ENCODE measurements at places on chromosomes 4 and X. TPM values are rescaled to one million over a fixed set of nuclear protein-coding genes. Genes with fewer than 3 reads are reported as not detected.

GRCh38 chrX:39253551-39253950 is 452.3 kb downstream of the MID1IP1 start:
- peak; percentile 41 for DNase-seq

- no peak for DNase-seq
Measured at GRCh38 chrX:14777525-14777924, 95.3 kb downstream of the FANCB start.

- peak; percentile 49 for DNase-seq
Measured at GRCh38 chr4:42048394-42048793, 58.1 kb downstream of the SLC30A9 start.

AMTN gene
- 98.3 TPM for total RNA-seq

CFP gene
- 0.74 TPM for total RNA-seq

PRR27 gene
- total RNA-seq, result not detected

DDX53 gene
- total RNA-seq, result 1.7 TPM

DNA sequence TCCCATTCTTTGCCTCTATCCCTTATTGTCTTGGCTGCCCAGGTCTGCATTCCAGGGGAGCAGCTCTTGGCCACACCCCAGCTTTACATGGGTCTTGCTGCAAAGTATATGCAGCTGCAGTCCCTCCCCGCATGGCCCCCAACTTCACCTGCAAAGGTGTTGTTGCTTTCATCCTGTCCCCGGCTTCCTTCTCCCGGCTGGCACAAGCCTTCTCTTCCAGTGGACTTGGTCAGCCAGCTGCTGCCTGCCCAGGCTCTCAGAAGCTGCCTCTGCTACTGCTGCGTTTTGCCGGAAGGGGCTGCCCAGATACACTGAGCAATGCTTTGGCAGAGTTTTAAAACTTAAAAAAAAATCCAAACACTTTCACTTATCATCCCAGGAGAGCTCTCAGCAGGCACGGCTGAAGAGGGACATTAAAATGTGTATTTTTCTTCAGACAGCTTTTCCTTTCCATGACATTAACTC is 121.2 kb upstream of the PDLIM3 start:
- peak; percentile 3 for DNase-seq

NDNF gene
- total RNA-seq, result 0.68 TPM

GRCh38 chr4:76902233-76902890 is 4.4 kb upstream of the SOWAHB start:
- no peak for DNase-seq

GRCh38 chrX:51215266-51215665 is 117.4 kb upstream of the NUDT10 start:
- no peak for DNase-seq

RTL9 gene
- total RNA-seq, result not detected

GRCh38 chr4:95531141-95531540 is 17.6 kb downstream of the UNC5C start:
- DNase-seq, result no peak

GRCh38 chrX:11558972-11559371 is 106.7 kb downstream of the ARHGAP6 start:
- DNase-seq, result peak; percentile 3

DNA sequence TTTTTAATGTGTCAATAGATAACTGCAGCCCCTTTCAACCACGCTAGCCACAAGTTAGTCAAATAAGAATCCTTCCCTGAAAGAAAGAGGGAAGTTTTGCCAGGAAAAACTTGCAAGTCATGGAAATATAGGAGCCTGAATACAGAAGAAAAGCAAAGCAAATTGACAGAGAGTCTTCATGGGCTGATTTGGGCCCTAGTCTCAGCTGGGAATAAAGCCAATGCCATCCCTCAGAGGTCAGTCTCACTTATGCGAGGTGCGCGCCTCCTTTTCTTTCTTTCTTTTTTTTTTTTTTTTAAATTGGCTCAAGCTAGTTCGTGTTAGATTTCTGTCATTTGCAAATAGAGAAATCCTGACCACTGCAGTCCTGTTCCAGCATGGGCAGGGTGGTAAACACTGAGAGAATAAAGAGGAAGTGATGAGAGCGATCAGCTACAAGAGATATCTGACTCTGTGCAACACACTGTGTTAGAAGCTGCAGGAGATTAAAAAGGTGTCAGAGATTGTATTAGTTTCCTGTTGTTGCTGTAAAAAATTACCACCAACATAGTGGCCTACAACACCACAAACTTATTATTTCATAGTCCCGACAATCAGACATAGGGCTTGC is 299.7 kb downstream of the LDB2 start:
- DNase-seq, result no peak
